EL (cell line): ENCODE measurements at places on chromosomes 6 and 20.

GRCh38 chr6:55773620-55774216, 101.7 kb downstream of the BMP5 start:
- DNase-seq, result no peak

- no peak for DNase-seq
These were observed 46.8 kb upstream of the BHLHE23 start for GRCh38 chr20:63053432-63054102.

GRCh38 chr6:30914854-30915590, 984 bp downstream of the VARS2 start:
- DNase-seq, result no peak

DNA sequence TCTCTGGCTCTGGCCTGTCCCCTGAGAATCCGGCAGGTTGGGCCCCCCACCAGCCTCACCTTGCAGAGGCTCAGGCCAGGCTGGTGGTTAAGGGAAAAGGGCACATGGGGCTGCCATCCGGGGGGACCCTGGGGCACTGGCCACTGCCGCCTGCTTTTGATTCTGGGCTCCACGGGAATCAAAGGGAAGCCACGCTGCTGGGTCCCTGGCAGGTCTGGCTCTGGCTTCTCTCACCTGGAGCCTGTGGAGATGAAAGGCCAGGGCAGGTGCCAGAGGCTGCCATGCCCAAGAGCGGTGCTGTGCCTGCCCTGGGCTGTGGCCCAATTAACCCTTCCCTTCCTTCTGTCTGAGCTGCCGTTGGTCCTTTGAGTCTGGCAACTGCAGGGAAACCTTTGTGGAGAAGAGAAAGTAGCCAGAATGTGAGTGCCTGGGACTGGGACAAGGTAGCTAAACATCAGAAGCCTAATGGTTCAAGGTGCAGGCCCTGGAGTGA, 9.4 kb upstream of the CDH22 start:
- DNase-seq, result no peak

- DNase-seq, result peak; percentile 14
These were observed at the start of gene CNR1 for GRCh38 chr6:88165844-88166492. CNR1 (minus strand) TSS chr6:88166347; CDS start chr6:88145274, 21,073 bp downstream.

DNA sequence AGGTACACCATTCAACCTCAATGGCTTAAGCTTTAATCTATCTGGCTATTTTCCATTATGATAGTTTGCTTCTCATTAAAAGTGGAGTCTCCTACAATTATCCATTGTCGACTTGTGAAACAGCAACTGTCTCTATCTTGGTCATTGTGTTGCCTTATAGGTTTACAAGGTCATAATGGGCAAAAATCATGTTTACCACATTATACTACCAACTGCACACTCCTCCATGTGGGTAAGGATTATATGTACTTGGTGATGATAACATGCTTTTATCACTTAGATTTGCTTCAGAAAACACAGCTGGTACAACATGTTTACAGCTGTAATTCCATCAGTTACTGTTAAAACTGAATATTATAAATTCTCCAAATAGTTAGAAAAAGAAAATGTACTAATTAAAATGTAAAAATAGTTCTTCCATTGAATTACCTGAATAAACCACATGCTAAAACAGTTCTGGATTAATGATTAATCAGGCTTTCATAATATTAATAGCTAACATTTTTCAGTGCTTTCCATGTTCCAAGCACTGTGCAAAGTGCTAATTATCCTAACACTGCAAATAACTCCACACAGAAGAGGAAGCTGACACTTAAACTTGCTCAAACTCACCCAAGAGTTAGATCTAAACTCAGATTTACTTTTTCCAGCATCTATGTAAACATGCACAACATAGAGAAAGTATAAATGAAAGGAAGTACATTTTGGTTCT, 96.7 kb downstream of the OGFRL1 start:
- no peak for DNase-seq

- no peak for DNase-seq
These were observed 73.9 kb downstream of the F13A1 start for GRCh38 chr6:6246544-6246943.

- peak; percentile 66 for DNase-seq
These were observed 1287.2 kb upstream of the CITED2 start for GRCh38 chr6:140661691-140662090.

DNA sequence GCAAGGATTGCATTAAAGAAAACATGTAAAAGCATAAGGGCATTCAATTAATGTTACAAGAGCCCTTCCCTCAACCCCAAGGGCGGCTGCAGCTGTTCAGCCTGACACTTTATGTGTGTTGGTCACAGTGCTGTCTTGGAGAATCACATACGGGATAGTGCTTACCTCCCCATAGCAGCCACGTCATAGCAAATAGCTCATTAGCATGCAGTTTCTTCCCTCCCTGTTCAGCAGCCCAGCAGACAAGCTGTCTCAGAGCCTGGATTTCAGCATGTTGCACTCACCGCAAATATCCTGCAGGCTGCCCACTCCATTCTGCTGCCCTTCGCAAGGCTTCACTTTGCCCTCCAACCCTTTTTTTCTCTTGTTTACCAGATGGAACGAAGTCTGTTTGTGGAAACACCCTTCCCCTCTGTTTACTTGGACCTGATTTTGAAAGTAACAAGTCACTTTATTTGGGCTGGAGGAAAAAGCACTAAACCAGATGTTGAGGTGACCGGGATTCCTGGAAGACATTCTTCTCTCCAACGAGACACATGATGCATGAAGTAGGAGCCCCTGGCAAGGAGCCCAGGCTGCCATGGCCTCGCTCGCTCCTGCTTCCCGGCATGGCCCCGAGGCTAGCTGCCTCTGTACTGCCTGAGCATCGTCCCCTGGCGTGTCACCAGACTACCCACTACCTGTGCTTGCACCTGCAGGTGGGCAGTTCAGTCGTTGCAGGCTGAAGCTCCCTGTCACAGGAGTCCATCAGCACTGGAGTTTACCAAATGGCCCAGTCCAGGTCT, 151.6 kb upstream of the GMDS start:
- peak; percentile 81 for DNase-seq

GRCh38 chr6:7165002-7165889, 57.5 kb downstream of the RREB1 start:
- peak; percentile 32 for DNase-seq

DNA sequence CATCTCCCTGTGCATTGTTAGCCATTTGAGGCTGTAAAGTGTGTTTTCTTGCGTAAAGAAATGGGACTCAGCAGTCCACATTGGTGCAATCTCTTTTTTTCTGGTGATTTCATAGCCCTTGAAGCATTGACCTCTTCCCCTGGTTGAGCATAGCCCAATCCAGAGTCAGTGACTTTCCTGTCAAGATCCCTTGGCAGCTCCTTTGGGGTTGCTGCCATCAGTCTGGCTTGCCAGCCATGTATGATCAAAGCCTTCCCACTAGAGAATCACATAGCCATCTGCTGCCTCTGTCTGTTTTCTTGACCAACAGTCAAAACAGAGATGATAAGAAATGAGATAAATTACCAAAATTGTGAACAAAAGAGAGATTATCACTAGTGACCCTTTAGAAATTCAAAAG, 19.6 kb downstream of the HLA-A start:
- DNase-seq, result no peak

GRCh38 chr6:14897831-14898230, 348.0 kb upstream of the JARID2 start:
- DNase-seq, result no peak

- DNase-seq, result no peak
These were observed 29.4 kb upstream of the GMPR start for GRCh38 chr6:16208989-16209388.

DNA sequence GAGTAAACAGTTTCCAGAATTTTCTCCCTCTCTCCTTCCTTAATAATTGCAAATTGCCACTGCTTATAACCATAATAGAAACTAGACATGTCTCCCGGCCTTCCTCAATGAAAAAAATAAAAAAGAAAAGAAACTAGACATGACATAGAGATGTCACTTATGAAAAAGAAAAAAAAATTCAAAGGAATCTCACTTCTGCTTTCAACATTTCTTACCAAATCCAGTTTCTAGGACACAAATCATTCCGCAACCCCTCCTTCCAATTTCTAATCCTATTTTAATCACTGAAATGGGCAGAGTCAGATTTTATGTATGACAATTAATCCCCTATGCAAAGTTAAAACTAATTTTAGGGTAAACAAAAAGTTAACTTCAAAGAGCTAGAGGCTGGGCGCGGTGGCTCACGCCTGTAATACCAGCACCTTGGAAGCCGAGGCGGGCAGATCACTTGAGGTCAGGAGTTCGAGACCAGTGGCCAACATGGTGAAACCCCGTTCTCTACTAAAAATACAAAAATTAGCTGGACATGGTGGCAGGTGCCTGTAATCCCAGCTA, 40.1 kb upstream of the EEF1A1 start:
- DNase-seq, result no peak

DNA sequence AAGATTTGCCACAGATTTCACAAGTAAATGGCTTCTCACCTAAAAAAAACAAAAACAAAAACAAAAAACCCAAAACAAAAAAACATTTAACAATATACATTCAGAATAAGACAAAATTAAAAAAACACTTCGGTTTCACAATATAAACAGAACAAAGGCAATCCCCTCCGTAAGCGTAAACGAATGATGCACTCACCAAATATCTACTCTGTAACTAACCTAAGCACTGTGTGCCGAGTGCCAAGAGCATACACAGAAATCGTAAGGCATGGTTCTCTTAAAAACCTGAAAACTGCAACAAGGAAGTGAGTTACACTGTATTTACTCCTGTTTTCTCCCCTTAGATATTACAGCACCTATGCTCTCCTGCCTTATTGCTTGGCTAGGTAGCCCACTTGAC, 12.1 kb upstream of the MICAL1 start:
- no peak for DNase-seq

GRCh38 chr20:57391439-57392301, 474 bp downstream of the RBM38 start:
- DNase-seq, result no peak

DNA sequence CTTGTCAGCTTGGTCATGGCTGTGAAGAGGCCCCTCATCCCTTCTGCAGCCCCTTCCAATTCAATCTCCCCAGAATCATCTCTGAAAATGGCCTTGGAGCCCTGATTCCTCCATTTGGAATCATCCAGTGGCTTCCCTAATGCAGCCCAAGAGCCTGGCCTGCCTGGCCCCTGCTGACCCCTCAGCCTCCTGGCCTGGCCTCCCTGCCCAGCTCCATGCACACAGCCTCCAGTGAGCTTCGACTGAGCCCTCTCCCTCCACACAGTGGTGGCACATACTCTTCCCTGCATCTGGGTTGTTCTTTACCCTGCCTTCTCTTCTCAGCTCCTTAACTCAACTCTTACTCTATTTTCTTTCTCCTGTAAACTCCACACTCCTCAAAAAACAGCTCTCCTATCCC, 120.9 kb downstream of the ANKRD60 start:
- no peak for DNase-seq

DNA sequence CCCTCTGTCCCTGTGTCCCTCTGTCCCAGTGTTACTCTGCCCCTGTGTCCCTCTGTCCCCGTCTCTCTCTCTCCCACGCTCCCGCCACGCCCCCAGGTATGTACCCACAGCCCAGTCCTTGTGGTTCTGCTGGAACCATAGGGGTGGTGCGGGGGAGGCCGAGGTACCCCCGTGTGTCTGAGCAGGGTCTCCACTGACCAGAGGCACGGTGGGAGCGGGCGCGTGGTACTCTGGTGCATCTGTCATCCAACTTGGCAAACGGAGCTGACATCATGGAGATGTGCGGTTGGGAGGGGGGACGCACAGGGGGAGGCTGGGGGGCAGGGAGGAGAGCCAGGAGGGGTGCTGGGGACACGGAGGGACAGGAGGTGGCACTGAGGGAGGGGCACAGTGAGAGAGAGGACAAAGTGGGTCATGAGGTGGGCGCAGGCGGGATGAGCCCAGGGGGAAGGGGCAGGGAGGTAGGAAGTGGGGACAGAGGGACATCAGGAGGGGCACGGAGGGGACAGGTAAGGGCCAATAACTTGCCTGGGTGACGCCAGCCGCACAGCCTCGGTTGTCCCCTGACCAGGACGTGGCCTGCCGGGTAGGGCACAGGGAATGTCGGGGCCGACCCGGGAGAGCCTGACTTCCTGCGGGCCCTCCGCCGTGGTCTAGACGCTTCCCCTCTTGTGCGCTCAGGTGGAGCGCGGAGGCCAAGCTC, 163.6 kb upstream of the PDE10A start:
- no peak for DNase-seq

- DNase-seq, result no peak
These were observed 41.6 kb upstream of the EEF1E1 start for GRCh38 chr6:8143945-8144344.

DNA sequence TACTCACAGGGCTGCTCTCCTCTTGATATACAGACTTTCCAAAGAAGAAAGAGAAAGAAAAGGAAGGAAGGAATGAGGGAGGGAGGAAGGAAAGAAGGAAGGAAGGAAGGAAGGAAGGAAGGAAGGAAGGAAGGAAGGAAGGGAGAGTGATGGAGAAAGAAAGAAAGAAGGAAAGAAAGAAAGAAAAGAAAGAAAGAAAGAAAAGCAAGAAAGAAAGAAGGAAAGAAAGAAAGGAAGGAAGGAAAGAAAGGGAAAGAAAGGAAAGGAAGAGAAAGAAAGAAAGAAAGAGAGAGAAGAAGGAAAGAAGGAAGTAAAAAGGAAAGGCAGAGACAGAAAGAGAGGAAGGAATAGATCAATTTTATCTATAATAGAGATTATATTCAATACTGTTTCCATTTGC, 1257.4 kb downstream of the EPHA7 start:
- no peak for DNase-seq

DNA sequence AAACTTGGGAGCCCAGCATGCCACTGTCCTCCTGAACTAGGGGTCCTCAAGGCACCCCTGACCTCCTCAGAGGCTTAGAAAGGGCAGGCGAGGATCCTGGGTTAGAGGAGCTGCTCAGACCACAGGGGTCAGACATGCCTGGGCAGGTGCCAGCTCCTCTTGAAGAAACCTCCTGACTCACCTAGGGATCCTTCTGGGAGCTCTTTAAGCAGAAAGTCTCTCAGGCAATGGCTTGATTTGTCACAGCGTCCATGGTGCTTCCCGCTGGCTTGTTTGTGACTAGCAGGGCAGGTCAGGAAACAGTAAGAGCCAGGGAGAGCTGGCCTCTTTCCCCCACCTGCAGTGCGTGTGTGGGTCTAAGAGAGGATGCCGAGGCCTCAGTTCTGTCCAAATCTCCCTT, 174.5 kb upstream of the SNX9 start:
- peak; percentile 7 for DNase-seq

- no peak for DNase-seq
These were observed 19.5 kb downstream of the RNF24 start for GRCh38 chr20:3995749-3996320.

DNA sequence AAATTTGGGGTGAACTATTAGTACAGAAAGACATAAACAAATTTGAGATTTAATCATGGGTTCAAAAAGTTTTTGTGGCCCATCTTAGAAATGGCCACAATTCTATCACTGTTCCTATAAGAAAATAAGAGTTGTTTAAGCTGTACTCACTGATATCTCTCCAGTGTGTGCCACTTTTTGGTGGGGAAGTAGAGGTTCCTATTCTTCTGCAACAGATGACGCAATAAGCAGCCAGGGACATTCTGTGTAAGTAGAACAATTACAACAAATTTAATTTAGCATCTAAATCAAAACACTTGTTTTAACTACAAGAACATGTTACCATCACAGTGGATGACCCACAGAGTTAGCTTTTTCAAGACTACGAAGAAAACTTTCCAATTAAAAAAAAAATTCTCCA, 9.9 kb downstream of the SERAC1 start:
- no peak for DNase-seq
